ENCODE measurements at places on chromosomes 7 and 10.

- DNase-seq, result no peak
Measured at GRCh38 chr7:10779465-10780399, 193.9 kb upstream of the PHF14 start.

- DNase-seq, result no peak
Measured at GRCh38 chr10:86706977-86707376, 38.7 kb downstream of the LDB3 start.

- no peak for DNase-seq
Measured at GRCh38 chr7:42549866-42550485, 313.0 kb upstream of the GLI3 start.

- DNase-seq, result no peak
Measured at GRCh38 chr7:123367484-123368122, 166.8 kb downstream of the IQUB start.

- DNase-seq, result no peak
Measured at GRCh38 chr10:48651293-48651692, 33.4 kb upstream of the WDFY4 start.

GRCh38 chr10:124650820-124651401, 93.3 kb downstream of the FAM53B start:
- DNase-seq, result peak; percentile 43

GRCh38 chr7:143085109-143085508, 33.0 kb downstream of the OR6V1 start:
- no peak for DNase-seq

GRCh38 chr10:28744069-28744768, 66.9 kb downstream of the BAMBI start:
- no peak for DNase-seq

DNA sequence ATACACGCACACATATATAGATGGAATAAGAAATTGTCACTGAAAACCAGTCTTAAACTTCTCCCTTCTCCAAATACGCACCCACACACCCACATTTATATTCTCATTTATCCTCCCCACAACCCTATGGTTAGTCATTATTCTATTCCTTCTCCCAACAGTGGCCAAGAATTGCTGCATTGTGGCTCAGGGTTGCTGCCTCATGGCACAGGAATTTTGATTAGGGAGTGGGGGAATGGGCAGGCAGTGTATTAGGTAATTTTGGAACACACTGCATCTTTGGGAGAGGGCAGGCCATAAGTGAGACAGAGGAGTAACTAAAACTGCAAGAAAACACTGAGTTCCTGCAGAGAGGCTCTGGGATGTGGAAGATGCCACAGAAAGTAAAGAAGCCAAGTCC, 35.7 kb downstream of the NAPEPLD start:
- DNase-seq, result no peak

GRCh38 chr10:26780106-26780792, 80.5 kb downstream of the ABI1 start:
- DNase-seq, result no peak

- peak; percentile 3 for DNase-seq
Measured at GRCh38 chr7:3722396-3722922, 421.4 kb downstream of the SDK1 start.

DNA sequence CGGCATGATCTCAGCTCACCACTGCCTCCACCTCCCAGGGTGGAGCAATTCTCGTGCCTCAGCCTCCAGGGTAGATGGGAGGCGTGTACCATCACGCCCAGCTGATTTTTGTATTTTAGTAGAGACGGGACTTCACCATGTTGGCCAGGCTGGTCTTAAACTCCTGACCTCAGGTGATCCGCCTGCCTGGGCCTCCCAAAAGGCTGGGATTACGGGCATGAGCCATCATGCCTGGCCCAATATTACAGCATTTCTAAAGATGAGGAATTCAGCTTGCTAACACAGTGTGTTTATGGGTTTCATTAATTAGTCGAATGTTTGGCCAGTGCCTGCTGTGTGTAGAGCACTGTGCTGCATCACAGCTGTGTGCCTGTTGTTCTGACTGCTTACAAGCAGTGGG, 3.7 kb downstream of the WDR37 start:
- no peak for DNase-seq

DNA sequence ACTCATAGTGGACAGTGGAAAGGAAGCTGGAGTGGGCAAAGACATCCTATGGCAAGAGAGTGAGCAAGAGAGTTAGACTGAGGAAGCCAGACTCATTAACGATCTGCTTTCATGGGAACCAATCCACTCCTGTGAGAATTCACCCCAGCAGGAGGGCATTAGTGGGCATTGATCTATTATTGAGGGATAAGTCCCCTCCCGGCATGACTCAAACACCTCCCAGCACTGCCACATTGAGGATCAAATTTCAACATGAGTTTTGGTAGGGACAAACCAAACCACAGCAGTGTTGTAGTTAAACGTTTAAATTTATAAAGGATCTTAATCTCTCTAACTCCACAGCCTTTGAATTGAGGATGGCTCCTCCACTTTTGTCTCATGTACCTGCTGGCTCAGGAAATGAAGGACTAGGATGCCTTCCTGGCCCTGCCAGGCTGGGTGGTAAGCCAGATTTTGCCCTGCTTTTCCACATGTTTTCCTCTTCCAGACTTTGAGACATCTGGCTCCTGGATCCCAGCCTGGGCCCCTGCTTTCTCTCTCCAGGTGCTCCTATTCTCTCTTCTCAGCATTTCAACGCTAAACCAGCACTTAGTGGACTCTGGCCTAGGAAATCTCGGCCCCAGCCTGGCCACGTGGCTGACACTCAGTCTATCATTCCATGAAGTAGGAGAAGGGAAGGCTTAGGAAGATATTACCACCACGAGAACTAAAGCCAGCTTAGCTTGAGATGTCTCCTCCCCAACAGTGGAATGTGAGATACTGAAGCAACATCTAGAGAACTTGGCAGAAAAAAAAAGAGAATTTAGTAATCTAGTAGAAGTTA, 96.5 kb upstream of the PIP4K2A start:
- no peak for DNase-seq

GRCh38 chr10:69409968-69410367, 6.8 kb downstream of the TACR2 start:
- no peak for DNase-seq

- no peak for DNase-seq
Measured at GRCh38 chr7:20284771-20285143, 45.9 kb upstream of the ITGB8 start.

GRCh38 chr10:71825217-71825616, 25.8 kb downstream of the PSAP start:
- DNase-seq, result no peak

GRCh38 chr7:159032753-159033472, 111.8 kb downstream of the VIPR2 start:
- DNase-seq, result no peak

DNA sequence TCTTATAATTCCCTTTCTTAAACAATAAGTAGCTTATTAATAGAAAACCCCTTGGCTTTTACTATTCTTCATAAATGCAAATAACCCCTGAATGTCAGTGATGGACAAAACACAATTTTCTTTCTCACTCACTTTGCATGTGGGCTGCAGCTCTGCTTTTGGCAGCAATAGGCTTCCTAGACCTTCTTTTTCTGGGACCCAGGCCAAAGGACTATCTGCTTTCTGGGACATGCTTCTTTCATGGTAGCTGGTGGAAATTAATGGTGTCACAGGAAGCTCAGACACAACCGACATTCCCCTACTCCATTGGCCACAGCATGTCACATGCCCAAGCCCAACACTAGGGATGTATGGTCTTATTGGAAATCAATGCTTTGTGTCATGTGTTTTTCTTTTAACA, 134.3 kb upstream of the MDFIC start:
- DNase-seq, result no peak

DNA sequence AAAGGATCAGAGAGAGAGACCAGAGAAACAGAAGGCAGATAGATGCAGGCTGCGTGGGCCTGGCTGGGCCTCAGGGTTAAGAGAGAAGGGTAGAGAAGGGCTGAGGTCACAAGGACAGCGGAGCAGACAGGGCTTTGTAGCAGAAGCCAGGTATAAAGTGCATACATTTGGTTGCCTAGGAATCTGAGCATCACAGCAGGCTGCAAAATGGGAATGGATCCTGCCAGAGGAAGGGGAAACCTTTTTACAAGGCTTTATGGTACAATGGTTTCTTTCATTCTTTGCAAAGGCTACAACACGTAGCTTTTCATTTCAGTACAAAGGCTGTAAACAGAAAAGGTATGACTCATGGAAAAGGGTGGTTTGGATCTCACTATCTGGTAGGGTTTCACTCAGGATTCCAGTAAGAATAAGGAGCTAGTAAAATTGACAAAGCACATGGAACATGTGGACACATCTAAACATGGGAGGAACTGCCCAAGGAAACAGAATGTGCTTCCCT, 275.1 kb downstream of the DOCK4 start:
- no peak for DNase-seq

- no peak for DNase-seq
Measured at GRCh38 chr10:112332022-112332421, 41.9 kb upstream of the ACSL5 start.

DNA sequence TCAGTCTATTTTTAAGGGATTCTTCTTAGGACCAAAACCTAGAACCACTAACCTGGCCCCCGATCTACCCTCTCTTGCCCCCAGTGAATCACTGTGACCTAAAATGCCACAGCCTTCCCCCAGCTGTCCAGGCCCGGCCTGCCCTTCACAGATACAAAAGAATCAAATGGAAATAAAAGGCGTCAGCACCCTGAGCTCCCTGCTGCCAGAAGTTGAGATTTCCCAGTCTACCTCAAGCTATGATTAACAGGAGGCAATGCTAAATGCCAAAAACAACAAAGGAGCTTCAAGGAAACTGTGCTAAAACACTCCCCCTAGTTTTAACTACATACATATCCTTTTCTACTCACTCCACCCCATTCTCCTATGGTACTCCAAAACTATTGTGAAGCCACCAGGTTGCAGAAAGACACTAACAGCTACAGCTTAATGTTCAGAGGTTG, 67.8 kb downstream of the GSAP start:
- no peak for DNase-seq

- DNase-seq, result no peak
Measured at GRCh38 chr10:128130051-128130450, 3.8 kb upstream of the MKI67 start.

DNA sequence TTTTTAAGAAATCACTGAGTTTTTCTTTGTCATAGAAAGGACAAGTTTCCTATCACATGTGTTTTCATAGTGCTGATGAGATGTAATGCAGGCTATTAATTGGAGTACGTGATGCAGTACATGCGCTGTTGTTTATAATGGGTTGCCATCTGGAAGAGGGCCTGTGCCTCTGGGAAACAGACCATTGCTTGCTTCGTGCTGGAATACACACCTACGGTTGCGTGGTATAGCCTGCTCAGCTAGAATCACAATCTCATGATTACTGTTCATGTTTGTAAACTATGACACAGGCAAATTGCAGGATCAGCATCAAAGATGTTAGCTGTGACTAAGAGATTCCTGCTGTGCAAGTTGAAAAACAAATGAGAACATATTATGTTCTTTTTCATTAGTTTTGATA, 107.2 kb upstream of the STEAP1B start:
- no peak for DNase-seq

GRCh38 chr10:33199731-33200232, 134.7 kb downstream of the NRP1 start:
- DNase-seq, result no peak

DNA sequence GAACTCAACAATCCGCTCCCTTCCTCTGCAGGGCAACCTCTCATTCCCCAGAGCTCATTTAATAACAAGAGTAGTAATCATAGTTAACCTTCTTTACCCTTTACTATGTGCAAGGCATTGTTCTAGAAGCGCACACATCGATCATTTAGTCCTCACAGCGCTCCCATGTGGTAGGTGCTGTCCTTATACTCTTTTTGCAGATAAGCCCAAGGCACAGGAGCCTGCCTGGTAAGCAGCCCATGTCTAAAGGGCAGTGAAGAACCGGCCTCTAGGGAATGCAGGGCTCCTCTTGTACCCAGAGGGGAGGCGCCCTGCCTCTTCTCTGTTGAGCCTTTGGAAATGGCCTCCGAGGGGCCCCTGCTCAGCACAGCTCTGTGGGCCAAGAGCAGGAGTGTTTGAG, 14.3 kb downstream of the CHST3 start:
- DNase-seq, result no peak

GRCh38 chr10:95355301-95355700, 64.5 kb upstream of the PDLIM1 start:
- no peak for DNase-seq

- no peak for DNase-seq
Measured at GRCh38 chr10:88931548-88931947, 21.0 kb downstream of the ACTA2 start.

DNA sequence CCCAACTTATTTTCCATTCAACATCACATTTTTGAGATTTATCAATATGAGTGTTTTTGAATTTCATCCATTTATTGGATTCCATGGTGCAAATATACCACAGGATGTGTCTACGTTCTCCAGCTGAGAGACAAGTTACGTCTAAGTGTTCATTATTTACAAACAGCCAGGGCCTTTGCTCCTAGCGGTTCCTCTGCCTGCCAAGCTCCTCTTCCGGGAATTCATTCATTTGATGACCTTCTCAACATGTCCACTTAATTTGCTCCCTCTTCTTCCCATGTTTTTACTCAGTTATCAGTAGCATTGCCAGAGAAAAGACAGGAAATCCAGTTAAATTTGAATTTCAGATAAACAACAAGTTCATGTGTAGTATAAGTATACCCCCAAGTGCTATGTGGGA, 321.7 kb downstream of the PRPF18 start:
- DNase-seq, result no peak

GRCh38 chr10:59505926-59506325, 143.6 kb upstream of the FAM13C start:
- no peak for DNase-seq

- DNase-seq, result no peak
Measured at GRCh38 chr7:150654692-150655091, 22.5 kb upstream of the GIMAP6 start.

DNA sequence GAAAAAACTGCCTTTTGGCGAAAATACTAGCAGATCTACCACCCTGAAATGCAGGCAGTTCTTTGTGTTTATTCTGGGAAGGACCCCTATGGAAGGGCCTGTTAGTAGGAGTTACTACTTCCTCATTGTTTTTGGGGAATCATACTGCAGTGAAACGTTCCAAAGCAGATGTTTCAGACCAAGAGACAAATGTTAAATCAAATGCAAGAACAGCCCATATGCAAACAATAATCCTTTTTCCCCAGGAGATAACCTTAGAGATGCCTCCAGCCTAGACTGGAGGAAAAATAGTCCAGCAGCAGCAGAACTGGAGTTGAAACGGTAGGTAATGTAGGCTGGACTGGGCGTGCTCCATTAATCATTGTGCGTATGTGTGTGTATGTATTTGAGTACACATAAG, 65.9 kb upstream of the VWDE start:
- DNase-seq, result no peak

DNA sequence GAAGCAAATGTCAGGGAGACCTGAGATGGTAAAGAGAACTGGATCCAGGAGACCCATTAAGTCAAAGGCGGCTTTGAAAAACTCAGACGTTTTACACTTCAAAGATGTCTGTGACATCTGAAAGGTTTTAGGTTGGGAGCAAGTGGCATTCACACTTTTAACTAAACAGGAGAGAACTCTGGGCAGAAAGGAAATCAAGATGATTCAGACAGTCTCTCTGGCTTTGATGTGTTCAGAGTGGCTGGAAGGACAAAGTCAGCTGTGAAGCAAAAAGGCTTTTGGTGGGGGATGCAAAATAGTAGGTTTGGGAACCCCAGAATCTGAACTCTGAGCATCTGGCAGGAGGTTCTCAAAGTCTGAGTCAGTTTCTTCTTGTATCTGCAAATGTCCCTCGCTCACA, 66.6 kb downstream of the PRKCQ start:
- no peak for DNase-seq
